HepG2 (cell line): ENCODE measurements at places on chromosomes 5 and 9.
A peak's percentile ranks its signal among the peaks of the same experiment; 100 is the strongest.

- DNase-seq, result peak; percentile 68
These were observed 3.8 kb downstream of the IER5L start for GRCh38 chr9:129174102-129174723.

DNA sequence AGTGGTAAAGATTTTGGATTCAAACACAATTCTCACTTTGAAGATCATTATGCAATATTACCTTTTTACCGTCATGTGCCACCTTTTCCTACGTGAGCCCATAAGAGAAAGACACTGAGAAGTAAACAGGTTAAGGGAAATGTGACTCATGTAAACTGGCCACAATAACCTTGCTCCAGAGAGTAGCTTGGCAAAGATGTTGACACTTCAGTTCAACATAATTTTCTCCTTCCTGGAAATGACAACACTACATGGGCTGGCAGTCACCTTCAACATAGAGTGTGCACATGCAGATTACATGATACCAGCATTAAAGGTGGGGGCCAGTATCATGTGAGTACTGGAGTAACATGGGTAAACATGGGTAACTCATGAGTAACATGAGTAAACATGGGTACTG is 141.9 kb downstream of the CDK5RAP2 start:
- DNase-seq, result no peak

- peak; percentile 79 for DNase-seq
These were observed 51.9 kb downstream of the NIPAL4 start for GRCh38 chr5:157511651-157512644.

DNA sequence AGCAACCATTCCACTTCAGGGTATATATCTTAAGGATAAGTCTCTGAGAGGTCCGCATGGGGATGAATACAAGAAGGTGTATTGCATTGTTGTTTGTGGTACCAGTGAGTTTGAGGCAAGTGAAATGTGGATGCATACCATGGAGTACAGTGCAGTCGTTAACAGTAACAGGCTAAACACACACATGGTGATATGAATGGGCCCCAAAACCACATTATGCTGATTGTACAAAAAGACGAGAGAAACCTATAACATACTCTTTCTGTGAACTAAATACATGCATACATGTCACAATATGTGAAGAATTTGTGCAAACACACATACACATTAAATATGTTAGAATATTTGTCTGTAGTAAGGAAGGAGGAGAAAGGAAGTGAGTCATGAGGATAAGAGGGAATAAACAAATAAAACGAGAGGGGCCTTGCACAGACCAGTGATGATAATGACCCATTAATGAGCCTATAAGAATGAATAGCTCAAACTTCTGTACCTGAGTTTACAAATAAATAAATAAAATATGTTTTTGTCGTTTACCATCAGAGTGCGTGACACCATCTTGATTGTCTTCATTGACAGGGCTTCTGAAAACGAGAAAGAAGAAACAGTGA is 66.5 kb upstream of the RICTOR start:
- no peak for DNase-seq

DNA sequence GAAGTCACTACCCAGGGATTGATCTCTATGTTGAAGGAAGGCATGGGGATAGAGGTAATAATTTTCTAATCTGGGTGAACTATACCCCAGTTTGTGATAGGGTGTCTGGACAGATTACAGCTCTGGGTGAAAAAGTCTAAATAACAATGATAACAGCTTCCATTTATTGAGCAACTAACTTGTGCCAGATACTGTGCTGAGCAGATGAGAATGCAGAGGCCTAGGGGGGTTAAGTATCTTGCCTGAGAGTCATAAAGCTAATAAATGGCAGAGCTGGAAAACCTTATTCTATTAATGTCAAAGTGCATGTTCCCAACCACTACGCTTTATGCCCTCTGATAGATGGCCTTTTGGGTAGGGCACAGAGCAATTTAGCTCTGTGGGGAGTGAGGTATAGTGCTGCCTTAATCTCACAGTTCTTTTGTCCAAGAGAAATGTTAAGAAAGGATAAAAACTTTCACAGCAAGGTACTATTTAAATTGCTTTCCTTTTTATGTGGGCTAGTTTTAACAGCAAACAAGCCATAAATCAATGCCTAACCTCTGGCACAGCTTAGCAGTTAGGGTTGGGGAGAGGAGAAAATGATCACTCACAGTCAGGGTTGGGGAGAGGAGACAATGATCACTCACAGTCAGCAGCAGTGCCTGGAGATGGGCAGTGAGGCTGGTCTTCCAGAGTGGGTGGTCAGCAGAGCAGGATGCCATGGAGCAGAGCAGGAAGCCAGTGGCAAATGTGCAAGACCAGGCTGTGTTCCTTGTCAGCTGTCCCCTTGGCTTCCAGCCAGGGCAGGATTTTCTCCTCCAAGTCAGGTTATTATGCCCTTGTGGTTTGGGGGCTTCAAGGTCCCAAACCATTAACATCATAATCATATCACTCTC is 187.0 kb downstream of the CARTPT start:
- DNase-seq, result no peak

- DNase-seq, result no peak
These were observed 78.8 kb downstream of the CSNK1A1 start for GRCh38 chr5:149472399-149472798.

DNA sequence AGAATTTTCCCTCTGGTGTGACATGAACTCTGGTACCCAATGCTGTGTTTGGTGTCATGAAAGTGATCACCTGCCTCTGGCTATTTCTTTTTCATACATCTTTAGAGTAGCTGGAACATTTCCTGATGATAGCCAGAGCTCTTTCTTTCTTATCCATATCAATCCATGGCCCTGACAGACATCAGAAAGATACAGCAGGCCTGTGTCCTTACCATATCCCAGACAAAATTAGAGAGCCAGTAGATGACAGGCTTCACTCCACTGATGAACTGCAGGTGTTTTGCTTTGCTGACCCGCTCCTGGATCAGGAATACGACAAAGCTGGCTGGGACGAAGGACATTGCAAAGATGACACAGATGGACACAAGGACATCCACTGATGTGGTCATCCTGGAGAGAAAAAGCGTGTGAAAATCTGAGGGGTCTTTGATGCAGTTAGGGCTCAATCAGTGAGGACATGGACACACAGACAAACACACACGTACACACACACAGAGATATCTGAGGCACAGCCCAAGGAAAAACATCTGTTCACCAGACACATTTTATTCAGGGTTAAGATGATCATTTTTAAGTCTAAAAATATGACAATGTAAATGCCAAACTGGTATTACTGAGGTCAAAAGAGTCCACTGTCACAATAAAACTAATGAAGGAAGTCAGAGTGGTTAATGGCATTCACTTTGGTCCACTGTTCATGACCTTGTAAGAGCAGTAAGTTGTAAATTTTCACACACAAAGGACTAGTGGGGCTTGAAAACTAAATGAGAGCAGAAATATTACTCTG is 34.5 kb downstream of the NIPSNAP3B start:
- DNase-seq, result no peak

DNA sequence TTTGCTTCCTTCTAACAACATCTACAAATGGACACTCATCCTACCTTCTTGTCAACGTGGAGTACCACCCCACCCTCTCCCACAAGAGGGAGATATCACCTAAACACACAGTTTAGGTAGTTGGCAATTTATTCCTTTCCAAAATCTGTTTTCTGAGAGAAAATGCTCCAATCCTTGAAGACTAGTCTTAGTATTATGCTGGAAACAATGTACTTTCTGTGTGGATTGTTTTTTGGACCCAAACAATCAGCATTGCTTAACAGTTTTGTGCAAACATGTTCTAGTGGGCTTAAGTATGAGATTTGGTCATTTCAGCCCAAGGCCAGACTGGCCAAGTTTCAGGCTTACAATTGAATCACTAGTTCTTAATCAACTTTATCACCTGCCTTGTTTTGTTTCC is 359.1 kb downstream of the ARHGEF28 start:
- peak; percentile 69 for DNase-seq

DNA sequence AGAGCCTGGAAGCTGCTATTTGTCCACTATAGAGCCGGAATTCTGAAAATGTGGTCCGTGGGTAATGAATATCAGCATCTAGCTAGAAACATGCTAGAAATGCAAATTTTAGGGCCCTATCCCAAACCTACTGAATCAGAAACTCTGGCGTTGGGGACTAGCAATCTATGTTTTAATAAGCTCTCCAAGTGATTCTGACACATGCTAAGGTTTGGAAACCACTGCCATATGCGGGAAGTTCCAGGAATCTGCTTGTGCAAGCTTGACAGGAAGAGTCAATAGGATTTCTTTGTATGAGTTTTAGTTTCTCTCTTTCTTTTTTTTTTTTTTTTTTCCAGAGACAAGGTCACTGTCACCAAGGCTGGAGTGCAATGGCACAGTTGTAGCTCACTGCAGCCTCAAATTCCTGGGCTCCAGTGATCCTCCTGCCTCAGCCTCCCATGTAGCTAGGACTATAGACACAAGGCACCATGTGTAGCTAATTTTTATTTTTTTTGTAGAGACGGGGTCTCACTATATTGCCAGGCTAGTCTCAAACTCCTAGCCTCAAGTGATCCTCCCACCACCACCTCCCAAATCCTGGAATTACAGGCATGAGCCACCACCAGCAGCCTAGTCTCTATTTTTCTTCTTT is 26.4 kb upstream of the CARNMT1 start:
- peak; percentile 29 for DNase-seq

DNA sequence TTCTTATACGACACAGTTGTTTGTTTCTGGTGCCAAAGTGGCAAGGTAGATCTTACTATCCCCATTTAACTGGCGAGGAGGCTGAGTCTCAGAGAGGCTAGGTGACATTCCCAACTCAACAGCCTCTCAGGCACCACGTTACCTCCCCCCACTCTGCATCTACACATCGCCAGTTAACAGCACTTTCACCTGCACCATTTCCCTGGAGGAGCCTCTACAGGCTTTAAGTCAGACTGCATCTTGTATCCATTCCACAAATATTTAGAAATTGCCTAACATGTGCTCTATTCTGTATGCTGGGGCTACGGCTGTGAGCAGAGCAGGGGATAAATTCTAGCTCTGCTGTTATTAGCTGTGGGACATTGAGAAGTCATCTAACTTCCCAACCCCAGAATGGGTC is 168.6 kb downstream of the INSYN2B start:
- no peak for DNase-seq

DNA sequence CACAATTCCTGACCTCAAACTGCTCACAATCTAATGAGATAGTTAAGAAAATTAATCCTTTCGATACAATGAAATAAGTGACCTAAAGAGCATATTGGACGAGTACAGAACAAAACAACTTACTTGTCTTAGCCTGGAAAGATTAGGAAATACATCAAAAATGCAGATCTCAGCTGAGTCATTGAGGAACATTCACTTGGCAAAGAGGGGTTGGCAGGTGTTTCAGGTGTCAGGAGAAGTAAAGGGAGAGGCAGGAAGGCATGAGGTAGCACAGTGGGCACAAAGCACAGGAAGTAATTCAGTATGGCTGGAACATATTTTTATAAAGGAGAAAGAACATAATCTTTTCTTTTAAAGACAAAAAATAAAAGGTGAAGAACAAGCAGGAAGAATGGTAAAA is 628.8 kb upstream of the RGMB start:
- no peak for DNase-seq

DNA sequence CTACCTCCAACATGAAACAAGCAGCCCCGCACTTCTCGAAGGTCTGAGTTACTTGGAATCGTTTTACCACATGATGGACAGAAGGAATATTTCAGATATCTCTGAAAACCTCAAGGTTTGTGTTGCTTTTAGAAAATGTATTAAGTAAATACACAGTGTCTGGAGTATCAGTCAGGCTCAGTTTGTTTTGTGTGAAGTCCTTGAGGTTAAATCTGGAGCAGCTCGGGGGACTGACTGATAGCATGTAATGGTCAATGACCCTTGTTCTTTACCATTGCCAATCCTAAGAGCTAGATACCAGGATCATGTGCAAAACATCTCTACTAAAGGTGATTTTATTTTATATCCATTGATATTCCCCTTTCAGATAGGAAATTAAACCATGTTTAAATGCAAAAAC is 26.9 kb upstream of the LNPEP start:
- DNase-seq, result no peak

DNA sequence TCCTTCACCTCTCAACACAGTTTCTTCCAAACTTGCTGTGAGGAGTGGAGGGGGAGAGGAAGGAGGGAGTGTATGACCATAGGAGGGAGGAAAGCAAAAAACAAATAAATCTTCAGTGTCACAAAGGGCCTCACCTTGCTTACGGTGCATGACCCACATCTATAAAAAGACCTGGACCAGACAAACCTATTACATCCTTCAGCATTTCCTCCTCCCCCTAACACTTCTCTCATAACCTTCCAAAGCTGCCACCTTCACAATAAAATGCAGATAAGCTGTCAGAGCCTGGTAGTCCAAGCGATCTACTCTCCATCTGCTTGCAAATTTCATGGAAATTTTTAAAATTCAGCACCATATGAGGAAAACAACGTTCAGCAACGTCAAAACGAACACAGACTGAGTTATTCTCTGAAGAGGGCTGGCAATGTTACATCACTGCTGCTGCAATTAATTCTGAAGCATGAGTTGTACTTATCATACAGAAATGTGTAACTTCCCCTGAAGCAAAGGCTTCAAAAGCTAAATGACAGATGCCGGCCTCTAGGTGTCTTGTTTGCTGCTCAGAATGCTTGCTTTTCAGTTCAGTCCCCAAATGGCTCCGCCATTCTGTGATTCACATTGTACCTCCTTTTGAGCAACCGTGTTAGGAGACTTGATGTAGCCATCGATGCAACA is 62.9 kb downstream of the EFNA5 start:
- DNase-seq, result no peak

DNA sequence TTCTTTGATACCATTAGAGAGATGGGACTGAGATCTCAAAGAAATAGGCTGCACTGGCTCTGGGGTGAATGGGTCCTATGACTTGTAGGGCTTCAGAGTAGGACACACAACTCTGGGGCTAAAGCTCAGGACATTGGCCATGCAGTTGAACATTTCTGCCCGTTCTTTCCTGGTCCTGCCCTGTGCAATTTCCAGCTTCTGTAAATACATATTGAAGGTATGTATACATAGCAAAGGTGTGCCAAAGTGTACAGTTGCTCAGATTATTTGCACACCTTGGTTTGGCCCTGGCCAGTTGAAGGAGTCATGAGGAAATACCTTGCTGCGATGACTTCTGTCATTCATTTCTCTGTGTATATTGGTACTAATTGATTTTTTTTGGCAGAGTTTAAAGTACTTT is 52.8 kb upstream of the TAF11L2 start:
- no peak for DNase-seq

- no peak for DNase-seq
These were observed 407.8 kb upstream of the SGCD start for GRCh38 chr5:155919126-155919525.

DNA sequence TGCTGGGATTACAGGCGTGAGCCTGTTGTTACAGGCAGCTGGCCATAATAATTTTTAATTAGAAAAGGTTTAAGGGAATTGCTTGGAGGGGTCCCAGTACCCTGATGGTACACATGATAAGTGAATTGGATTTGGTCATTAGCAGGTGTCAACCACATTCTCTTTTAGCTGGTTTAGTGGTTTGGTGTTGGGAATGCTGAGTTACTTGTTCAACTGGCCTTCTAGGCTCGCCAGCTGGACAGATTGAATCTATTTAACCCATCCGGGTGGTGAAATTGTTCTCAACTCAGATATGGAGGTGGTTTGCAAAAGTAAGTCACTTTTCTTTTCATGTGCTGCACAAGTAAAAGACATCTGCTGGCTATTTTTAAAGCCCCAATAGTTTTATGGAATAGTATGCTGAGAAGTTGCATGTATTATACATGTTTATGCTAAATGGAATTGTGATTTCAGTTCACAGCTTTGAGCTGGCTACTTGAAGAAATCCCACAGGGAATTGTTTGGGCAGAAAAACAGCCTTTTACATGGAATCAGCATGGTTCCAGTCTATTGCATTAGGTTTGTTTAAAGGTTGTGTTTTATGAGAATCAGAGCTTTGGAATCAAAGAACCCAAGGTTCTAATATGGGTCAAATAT is 149.8 kb upstream of the SLC28A3 start:
- no peak for DNase-seq
